ENCODE measurements at places on chromosomes 6 and 20. TPM values are rescaled to one million over a fixed set of nuclear protein-coding genes. Genes with fewer than 3 reads are reported as not detected.
A peak's percentile ranks its signal among the peaks of the same experiment; 100 is the strongest.

DNA sequence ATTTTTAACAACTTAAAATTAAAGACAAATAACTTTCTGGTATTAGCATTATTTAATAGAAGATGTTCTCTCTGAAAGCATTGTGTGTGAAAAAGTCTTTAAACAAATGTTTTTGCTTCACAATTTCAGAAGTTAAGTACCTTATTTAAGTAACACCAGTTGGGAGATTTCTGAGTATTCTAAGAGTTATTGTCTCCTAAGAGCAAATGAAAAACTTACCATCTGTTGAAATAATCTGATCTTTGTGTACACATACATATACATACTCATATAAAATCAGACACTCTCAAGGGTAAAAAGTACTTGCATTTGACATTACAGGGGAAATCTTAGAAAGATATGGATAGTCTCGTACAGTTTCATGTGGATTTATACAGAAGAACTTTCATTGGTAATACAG, 2.4 kb downstream of the BTBD3 start:
- no peaks in the 10 kb centered on the region for H3K27me3 ChIP-seq
- no peak overlapping the region for H3K4me3 ChIP-seq
- H3K27ac ChIP-seq = no peak overlapping the region

DNA sequence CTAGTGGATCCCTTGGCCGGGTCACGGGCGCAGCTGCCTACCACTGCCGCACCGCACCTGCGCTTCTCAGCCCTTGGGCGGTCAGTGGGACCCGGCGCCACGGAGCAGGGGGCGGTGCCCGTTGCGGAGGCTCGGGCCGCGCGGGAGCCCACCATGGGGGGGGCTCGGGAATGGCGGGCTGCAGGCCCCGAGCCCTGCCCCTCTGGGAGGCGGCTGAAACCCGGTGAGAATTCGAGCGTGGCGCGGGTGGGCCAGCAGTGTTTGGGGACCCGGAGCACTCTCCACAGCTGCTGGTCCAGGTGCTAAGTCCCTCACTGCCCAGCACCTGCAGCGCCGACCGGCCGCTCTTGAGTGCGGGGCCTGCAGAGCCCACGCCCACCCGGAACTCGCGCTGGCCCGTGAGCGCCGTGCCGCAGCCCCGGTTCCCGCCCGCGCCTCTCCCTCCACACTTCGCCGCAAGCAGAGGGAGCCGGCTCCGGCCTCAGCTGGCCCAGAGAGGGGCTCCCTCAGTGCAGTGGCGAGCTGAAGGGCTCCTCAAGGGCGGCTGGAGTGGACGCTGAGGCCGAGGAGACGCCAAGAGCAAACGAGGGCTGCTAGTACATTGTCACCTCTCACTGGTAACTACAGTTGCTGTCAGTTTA, 120.5 kb upstream of the TMEM170B start:
- H3K27ac ChIP-seq = no peak overlapping the region
- peaks cover 19% of the 10 kb centered on the region for H3K4me1 ChIP-seq
- no peaks in the 10 kb centered on the region for H3K36me3 ChIP-seq

GRCh38 chr20:10672624-10673127, 1.1 kb downstream of the JAG1 start:
- peak overlapping the region; percentile 82 for H3K4me3 ChIP-seq
- H3K27me3 ChIP-seq = no peaks in the 10 kb centered on the region
- peaks cover 9% of the 10 kb centered on the region for H3K4me1 ChIP-seq

IYD gene
- polyA plus RNA-seq = not detected

RSPO4 gene
- 1.9 TPM for polyA plus RNA-seq

- H3K4me1 ChIP-seq = no peaks in the 10 kb centered on the region
- no peak overlapping the region for H3K27ac ChIP-seq
- H3K27me3 ChIP-seq = no peaks in the 10 kb centered on the region
- no peaks in the 10 kb centered on the region for H3K36me3 ChIP-seq
- no peak for DNase-seq
These were observed 53.3 kb upstream of the PRL start for GRCh38 chr6:22350109-22350508.

BPIFA2 gene
- polyA plus RNA-seq = not detected

LTA gene
- polyA plus RNA-seq = not detected
